A172 (cell line): ENCODE measurements at places on chromosomes 3 and 15. TPM values are rescaled to one million over a fixed set of nuclear protein-coding genes. Genes with fewer than 3 reads are reported as not detected.

RASL12 gene
- total RNA-seq = not detected in 2 replicates

AGBL1 gene
- not detected in 2 replicates for total RNA-seq

ROBO2 gene
- total RNA-seq = not detected in 2 replicates

PPIB gene
- 567 and 593 TPM in 2 replicates for total RNA-seq

TGM5 gene
- total RNA-seq = 0.14 TPM in 1 of 2 replicates, not detected in the other

DNASE1L3 gene
- total RNA-seq = not detected in 2 replicates

NOX5 gene
- total RNA-seq = not detected in 2 replicates

AQR gene
- 23.8 and 29.3 TPM in 2 replicates for total RNA-seq

CELSR3 gene
- 4.9 and 5.8 TPM in 2 replicates for total RNA-seq

RARRES1 gene
- total RNA-seq = not detected in 2 replicates

CYP8B1 gene
- total RNA-seq = not detected in 2 replicates

STRA6 gene
- total RNA-seq = 2.0 and 3.0 TPM in 2 replicates

NANOGP8 gene
- not detected in 2 replicates for total RNA-seq

SLC51A gene
- not detected in 2 replicates for total RNA-seq

KIF23 gene
- 103 and 135 TPM in 2 replicates for total RNA-seq

WNT5A gene
- 10.1 and 15.6 TPM in 2 replicates for total RNA-seq

NTRK3 gene
- not detected in 2 replicates for total RNA-seq
